Occipital lobe (tissue), 3 donors: ENCODE measurements at places on chromosomes 16 and 17.

GRCh38 chr16:35733278-35733965 lies 2274.0 kb downstream of the TP53TG3F start:
- no peak for DNase-seq

GRCh38 chr17:21295036-21295952 lies 10.8 kb downstream of the MAP2K3 start:
- DNase-seq = no peak

GRCh38 chr16:73240920-73241319 lies 193.0 kb upstream of the ZFHX3 start:
- no peak for DNase-seq

- no peak for DNase-seq
These were observed 95.7 kb upstream of the DNAH17 start for GRCh38 chr17:78672871-78673371.

GRCh38 chr16:66948134-66948836 lies 12.8 kb upstream of the CES3 start:
- DNase-seq = no peak
